ENCODE measurements at places on chromosomes 13 and 19.
A peak's percentile ranks its signal among the peaks of the same experiment; 100 is the strongest.

- no peak for DNase-seq
These were observed 28.0 kb upstream of the C1QTNF9 start for GRCh38 chr13:24281188-24282008.

- DNase-seq, result no peak
These were observed at the start of gene KHSRP for GRCh38 chr19:6424195-6424938. KHSRP (minus strand) TSS chr19:6424811; CDS start chr19:6424701, 110 bp downstream.

DNA sequence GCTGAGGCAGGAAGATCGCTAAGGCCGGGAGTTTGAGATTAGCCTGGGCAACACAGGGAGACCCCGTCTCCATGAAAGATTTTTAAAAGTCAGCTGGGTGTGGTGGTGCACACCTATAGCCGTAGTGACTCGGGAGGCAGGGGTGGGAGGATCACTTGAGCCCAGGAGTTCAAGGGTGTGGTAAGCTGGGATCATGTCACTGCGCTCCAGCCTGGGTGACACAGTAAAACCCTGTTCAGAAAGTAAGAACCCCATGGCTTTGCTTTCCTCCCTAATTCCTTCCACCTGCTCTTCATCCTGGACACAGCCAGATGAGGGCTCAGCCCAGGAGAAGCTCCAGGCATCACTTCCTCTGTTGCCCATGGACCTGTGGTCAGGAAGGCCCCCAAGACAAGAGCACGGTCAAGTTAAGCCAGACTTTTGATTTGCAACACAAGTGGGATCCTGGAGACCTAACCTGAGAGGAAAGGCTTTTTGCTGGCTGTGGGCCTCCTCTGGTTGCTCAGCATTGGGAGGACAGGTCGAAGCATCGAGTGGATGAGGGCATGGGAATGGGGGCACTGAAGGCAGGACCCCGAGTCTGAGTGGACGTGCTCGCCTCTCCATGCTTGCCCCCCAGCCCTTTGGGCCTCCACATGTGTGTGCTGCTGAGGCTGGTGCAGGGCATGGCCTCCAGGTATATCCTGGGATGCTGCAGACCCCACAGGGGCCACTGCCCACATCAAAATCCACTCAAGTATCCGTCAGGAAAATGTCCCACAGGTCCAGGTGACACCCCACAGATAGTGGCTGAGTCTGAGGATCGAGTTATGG, 25.4 kb downstream of the TUBA3C start:
- no peak for DNase-seq

DNA sequence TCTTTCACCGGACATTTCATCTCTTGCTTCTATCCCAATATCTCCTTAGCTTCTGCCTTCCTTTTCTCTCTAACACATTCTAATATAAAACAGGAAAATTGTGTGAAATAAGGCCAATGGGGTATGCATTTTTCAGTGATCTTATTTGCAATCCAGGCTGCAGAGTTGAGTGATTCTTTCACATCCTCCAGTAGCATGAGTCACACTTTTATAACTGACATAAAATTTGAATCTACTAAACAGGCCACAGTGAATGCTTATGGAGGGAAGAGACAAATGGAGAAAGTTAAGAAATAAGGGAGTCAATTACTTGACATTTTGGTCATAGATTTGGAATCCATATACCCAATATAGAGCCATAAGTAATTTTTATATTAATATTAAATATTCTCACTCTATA, 1037.0 kb upstream of the SPRY2 start:
- no peak for DNase-seq

GRCh38 chr13:66665991-66666390, 564.1 kb downstream of the PCDH9 start:
- DNase-seq, result no peak

DNA sequence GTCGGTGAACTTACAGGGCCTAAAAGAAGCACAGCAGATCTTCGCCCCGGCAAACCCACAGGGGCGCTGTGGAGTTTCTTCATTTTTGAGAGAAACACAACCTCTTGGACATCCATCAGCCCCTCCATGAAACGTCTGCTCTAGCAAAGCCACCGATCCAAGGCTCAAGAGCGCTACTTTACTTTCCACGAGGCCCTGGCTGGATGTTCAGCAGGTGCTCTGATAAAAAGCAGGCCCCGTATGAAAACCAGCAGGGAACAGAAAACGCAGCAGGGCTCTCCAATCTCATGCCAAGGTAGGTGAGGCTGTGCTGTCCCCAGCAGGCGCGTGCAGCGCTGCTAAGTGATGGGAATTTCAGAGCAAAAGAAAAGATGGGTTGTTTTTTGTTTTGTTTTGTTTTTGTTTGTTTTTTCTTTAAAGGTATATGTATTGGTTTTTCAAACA, 86.7 kb downstream of the IRS2 start:
- no peak for DNase-seq

DNA sequence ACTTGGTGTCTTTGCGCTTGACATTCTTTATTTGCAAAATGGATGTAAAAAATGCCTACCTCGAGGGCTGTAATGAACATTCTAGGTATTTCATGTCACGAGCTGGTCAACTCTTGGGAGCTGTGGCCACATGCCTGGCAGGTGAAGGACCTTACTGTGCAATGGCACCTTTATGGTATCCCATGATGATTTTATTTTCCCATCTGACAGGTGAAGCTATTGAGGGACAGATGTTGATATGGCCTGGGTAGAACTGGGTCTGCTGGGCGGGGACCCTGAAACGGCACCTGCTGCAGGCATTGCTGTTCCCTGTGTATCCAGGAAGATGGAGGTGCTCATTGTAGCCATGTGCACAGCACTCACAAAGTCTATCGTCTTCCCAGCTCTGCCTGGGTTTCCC, 332.2 kb downstream of the TEX29 start:
- DNase-seq, result no peak

DNA sequence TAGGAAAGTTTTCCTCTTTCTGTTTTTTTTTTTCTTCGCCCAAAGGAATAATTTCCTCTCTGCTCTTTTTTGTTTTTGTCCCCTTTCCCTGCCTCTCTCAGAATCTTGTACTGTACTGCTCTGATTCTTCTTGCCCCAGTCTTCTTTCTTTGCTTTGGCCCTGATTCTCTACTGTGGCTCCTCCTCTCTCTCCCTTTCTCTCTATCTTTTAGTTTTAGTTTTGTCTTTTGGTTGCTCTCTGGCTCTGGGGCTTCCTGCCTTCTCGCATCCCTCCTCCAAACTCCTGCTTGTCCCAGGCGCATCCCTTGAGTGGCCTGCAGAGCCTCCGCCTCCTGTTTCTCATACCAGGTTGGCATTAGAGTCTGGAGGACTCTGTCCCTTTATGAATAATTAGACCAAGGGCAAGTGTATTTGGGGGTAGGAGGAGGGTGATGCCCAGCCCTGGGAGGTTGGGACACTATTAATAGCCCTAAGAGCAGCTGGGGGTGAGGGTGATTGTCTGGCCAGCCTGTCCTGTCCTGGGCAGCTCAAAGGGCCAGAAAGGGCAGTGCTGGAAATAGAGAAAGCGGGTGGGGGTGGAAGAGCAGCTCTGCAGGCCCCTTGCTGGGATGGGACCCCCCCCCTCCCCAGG, 39.1 kb downstream of the LYL1 start:
- DNase-seq, result no peak

DNA sequence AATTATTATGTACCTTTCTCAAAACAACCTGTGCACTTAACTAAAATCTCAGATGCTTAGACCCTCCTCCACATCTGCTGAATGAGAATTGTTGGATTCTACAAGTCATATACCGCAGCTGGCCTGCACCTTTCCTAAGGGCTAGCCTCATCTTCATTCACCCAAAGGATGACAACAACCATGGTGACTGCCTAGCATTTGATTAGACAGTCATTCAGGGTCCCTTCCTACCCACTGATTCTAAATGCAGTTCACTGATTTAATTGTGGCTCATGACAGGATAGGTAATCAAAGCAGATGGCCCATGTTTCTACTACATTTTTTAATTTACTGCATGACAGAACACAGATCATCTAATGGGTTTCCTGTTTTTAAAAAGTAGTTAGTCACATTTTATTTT, 551.9 kb upstream of the SLC10A2 start:
- DNase-seq, result no peak

- no peak for DNase-seq
These were observed 100.6 kb upstream of the FRY start for GRCh38 chr13:31930901-31931522.

GRCh38 chr19:49816590-49816989, 1.5 kb upstream of the MED25 start:
- DNase-seq, result no peak

- DNase-seq, result no peak
These were observed 460.8 kb downstream of the KLF5 start for GRCh38 chr13:73519396-73520116.

DNA sequence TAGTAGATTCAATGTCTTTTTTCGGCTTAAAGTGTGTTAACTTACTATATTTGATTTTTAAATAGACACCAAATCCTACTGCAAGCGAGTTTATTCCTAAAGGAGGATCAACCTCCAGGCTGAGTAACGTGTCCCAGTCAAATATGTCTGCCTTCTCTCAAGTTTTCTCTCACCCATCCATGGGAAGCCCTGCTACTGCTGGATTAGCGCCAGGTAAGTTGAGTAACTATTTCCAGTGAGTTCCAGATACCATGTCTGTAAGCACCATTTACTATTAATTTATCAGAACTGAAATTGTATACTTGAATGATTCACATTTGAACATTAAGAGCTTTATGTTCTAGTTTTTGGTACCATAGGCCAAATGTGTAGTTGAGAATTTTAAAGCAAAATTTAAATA, 81.8 kb downstream of the PAN3 start:
- no peak for DNase-seq

GRCh38 chr19:8393871-8394250, 3.7 kb downstream of the RAB11B start:
- no peak for DNase-seq

DNA sequence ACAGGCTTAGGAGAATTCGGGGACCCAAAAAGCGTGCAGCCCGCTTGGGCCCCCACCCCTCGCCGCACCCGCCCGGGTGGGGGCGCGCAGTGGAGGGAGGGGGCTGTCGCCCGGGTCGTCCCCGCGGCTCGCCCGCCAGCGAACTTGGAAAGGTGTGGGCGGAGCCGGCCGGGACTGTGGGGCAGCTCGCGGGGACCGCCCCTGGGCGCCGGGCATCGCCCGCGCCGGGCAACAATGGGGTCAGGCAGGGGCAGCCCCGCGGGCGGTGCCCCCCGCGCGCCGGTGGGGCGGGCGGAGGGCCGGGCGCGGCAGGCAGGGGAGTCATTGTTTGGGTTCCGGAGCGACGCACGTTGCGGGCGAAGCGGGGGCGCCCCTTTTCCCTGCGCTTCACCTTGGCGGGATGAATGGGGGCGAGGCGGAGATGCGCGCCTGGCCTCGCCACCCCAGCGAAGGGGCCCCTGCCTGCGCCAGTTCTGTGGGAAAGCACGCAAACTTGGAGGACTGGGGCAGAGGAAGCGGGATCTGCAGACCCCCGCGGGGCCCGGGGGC, 647 bp upstream of the KLF12 start:
- DNase-seq, result peak; percentile 48

- DNase-seq, result no peak
These were observed 547.0 kb upstream of the SLITRK5 start for GRCh38 chr13:87123987-87124784.

GRCh38 chr19:9827289-9828238, at the start of gene UBL5:
UBL5 (plus strand) TSS chr19:9827918; CDS start chr19:9828338, 420 bp downstream.
- DNase-seq, result peak; percentile 84

GRCh38 chr19:5152767-5153532, 184.0 kb downstream of the KDM4B start:
- DNase-seq, result no peak

DNA sequence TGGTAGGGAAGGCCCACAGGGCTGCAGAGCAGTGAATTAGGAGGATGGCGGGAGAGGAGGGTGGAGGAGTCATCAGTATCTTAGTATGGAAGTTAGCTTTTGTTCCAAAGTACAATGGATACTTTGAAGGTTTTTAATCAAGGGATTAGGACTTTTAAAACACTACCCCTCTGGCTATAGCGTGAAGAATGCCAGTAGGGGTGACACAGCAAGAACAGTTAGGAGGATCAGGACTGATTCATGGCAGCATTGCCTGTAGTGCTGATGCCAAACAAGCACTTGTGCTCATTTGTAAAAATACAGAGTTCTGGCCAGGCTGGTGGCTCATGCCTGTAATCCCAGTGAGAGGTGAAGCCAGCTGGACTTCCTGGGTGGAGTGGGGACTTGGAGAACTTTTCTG, 46.2 kb downstream of the SKA3 start:
- no peak for DNase-seq

- DNase-seq, result no peak
These were observed 172.4 kb downstream of the KDM4B start for GRCh38 chr19:5141129-5141849.

DNA sequence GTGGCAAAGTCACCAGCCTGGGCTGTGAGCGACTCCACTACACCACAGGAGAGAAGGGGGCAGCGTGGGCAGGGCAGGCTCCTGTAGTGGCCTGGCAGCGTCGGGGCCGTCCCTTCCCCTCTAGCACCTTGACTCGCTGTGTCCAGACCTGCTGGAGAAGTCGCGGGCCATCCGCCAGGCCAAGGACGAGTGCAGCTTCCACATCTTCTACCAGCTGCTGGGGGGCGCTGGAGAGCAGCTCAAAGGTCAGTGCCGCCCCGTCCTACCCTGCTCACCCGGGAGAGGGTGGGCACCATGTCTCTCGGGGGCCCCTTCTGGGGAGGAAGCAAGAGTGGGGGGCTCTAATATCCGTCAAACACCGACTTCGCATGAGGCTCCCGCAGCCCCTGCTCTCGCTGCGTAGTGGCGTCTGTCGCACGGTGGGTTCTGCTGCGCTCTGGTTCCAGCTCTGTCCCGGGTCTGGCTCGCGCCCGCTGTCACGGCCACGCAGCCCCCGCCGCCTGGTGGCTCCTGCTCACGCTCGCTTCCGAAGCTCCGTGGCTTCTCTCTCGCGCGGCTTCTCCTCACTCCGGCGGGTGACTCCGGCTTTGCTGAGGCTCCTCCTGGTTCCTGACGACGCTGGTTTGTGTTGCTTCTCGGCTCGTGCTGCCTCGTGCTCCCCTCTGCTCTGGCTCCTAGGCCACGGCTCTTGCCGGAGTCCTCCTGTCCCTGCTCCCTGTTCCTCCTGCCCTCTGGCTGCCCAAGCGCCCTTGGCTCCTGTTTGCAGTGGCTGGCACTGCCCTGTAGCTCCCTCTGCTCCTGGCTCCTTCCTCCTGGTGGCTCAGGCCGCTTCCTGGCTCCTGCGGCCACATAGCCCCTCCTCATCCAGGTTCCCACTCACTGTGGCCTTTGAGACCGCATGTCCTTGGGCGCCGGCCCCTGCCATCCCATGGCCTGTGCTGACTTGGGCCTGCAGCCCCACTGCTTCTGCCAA, 27.2 kb downstream of the MYH14 start:
- no peak for DNase-seq

DNA sequence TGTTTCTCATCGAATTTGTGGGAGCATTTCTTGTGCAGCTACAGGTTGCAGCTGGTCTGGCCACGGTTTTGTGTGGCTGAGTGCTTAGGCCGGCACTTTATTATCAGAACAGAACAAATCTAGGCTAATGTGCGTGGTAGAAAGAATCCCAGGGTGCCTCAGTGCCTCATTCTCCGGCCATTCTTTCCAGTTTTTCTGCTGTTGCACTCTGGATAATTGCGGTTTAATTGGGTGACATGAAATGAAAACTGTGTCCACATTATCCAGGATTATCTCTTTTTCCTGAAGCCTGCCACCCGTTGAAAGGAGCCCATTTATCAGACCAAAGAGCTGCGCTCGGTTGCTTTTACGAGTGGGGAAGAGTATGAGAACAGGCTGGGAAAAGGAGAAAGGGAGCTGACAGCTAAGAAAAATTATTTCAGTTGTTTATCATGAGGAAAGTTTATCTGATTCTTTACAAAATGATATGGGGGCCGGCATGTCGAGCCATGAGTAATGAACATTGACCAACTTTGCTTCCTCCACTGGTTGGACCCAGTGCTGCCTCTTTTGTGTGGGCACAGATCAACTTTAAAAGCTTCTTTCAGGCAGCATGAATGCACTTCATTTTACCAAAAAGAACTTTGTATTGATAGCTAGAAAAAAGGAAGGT, 117.0 kb upstream of the SOX21 start:
- DNase-seq, result no peak

All from activated T-helper 1 cell treated with anti-CD3 and anti-CD28 coated beads, Interleukin-2, amount 50 U/mL, for 16 hours (primary cell).